ENCODE measurements at places on chromosomes 13 and 19.

DNA sequence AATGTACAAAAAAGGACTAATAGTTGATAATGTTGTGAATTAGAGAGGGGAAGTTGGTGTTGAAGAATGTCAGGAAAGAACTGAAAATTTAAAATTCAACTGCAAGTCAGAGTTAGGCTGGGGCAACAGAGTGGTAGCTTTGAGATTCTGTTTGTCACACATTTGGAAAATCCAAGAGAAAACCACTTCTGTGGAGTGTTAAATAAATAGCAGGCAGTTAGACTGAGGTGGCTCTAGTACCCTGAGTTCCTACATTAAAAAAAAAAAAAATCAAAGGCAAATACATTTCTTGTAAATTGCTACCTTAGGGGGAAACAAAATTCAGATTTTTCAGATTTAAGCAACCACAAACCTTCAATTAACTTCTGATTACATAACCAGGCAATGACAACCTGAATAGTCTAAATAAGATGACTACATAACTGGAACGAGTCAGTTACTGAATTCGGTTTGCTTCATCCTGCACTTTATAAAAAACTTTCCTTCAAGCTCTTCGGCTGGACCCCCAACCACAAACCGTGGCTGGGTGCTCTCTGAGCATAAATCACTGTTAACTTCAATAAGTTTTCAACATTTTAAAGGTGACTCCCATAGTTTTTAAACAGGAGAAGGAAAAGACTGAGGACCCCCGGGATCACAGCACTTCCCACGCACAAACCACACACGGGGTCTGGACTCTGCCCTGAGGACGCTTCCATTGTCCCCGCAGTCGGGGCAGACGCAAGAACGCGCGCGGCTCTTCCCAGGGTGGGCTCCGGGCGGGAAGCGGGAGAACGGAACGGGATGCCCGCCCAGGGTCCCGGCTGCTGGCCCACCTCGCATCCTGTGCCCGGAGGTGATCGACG lies 725 bp downstream of the ZNF682 start:
- no peak for DNase-seq

GRCh38 chr13:37168151-37168550 lies 62.7 kb upstream of the CSNK1A1L start:
- DNase-seq: no peak

- no peak for DNase-seq
Observed at GRCh38 chr19:4889034-4889815, 13.5 kb downstream of the ARRDC5 start.

DNA sequence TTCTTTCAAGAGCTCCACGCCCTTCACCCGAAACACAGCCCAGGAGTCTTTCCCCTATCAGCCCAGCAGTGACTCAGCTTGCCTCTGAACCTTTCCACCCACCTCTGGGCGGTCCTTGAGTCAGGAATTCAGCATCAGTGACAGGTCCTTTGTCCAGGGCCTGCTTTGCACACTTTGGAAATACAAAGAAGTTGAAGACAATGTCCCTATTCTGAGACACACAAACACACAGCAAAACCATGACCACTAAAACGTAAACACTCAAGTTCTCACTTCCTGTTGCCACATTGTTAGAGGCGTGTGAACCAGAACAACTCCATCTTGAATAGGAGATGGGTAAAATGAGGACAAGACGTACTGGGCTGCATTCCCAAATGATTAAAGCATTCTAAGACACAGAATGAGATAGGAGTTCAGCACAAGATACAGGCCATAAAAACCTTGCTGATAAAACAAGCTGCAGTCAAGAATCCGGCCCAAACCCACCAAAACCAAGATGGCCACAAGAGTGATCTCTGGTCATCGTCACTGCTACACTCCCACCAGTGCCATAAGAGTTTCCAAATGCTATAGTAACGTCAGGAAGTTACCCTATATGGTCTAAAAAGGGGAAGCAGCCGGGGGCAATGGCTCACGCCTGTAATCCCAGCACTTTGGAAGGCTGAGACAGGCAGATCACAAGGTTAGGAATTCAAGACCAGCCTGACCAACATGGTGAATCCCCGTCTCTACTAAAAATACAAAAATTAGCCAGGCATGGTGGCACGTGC lies 49.2 kb upstream of the ATP12A start:
- DNase-seq: no peak

DNA sequence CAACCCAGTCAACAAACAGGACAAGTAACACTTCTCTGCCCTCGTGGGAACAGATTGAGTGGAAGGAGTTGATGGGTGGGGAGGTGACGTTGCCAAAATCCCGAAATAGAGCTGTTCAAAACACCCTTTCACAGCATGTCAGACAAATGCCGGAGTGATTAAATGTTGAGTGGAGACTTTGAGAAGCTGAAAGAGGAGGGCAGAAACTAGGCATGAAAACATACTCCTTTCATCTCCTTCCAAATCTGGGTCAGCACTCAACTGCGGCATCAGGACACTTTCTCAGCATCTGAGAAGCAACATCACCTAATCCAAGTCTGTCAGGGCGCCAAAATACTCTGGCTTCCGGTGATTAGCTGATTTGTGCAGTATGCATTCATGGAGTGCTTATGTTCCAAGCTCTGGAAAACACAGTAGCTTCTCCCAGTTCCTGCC lies 51.5 kb upstream of the MRI1 start:
- no peak for DNase-seq

DNA sequence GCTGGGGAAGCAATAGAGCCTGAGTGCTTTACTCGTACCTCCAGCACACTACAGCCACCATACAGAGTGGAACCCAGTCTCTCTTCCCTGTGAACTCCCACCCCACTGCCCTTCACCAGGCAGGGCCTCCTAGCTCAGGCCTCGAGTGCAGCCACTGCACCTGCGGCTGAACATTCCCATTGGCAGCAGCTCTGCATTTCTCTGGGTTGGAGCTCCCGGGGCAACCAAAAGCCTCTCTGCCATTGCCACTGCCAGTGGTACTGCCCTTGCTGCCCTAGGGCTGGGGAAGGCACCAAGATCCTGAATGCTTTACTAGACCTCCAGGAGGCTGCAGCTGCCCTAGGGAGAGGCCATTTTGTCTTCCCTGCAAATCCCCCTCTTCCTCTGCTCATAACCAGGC lies 266.8 kb downstream of the TDRD3 start:
- no peak for DNase-seq

GRCh38 chr13:113114511-113115362 lies 7.9 kb upstream of the F10 start:
- no peak for DNase-seq

DNA sequence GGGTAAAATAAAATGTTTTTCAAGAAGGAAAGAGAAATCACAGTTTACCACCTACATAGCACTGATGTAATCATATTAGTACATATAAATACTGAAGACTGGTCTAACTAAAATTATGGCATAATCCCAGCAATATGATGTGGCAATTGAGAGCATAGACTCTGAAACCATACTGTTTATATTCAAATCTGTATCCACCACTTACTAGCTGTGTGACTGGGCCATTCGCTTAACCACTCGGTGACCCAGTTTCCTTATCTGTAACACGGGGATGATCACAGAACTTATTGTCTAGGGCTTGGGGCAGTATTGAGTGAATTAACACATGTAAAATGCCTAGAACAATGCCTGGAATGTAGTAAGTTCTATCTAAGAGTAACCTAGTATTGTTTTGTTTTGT lies 13.1 kb upstream of the GTF3A start:
- no peak for DNase-seq

- no peak for DNase-seq
Observed at GRCh38 chr13:98397861-98398260, 179.0 kb downstream of the STK24 start.
